ENCODE measurements at places on chromosomes 2 and 18.
A peak's percentile ranks its signal among the peaks of the same experiment; 100 is the strongest.

GRCh38 chr2:239549711-239550255 is 149.0 kb upstream of the HDAC4 start:
- no peak for DNase-seq

GRCh38 chr2:152242787-152243472 is 67.4 kb upstream of the STAM2 start:
- no peak for DNase-seq

GRCh38 chr2:175027755-175028154 is 22.6 kb upstream of the CHN1 start:
- no peak for DNase-seq

GRCh38 chr2:54955358-54956110 is 94.7 kb downstream of the RTN4 start:
- no peak for DNase-seq

DNA sequence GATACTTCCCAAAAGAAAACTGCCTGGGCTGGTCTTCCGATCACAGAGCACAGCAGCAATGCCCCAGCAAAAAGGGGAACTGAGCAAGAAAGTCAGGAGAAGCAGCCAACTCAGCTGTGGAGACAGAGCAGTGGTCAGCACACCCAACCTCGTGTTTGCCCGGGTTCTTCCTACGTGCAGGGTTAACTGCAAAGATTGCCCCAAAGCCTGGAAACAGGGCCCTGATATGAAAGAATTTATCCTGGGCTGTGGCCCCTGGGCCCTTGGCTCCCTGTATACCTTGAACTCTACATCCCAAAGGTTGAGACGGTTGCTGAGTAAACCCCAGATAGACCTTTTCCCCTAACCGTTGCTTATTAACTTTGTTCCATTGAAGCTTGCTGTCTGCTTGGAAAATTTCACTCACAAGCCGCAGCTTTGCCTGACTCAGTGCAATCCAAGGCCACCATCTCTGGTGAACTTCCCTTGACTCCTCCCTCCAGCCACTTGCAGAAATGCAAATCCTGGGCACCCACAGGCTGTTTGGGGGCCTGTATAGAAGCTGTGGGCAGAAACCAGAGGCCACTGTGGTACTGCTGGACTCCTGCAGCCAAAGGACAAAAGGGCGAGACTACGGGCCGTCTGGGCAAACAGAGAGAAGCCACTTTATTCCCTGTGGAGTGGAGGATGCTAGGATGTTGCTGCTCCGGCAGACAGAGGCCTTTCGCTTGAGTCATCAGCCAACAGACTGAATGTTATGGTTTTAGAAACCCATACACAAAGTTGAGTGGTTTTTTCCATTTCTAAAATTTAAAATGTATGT is 18.2 kb downstream of the NRP2 start:
- peak; percentile 80 for DNase-seq
